ENCODE measurements at places on chromosomes 7 and 10.

DNA sequence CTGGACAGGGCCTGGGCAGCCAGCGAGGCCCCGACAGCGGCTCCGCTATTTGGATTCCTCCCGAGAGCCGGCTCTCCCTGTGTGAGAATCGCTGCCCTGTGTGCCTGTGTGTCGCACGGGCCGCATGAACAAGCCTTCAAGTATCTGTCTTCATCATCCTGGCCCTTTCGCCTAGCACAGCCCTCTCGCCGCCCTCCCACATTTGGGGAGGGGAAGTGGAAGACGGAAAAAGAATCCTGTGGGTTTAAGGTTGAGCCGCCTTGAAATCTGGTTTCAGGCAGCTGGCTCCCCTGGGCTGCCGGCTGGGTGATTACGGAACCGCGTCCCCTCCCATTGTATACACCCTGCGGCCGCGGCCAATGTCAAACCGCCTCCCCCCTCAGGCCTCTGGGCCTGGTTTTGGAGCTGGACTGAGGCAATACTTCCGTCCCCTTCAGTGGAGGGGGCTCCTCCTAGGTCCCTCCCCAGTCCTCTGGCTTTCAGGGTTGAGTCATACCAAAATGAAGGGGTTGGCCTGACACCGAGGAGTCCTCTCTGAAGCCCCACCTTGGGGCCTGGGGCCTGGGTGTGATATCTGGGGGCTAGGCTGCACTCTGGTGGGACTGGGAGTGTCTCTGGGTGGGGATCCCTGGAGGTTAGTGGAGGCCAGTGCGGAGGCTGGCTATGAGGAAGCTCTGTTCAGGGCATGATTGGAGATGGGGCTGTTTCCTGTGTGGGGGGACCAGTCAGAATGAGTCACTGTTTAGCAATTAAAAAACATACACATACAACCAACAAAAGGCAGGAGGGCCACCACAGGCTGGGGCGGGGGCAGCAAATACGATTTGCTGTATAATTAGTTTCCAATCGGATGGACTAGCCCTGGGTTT is 1.7 kb downstream of the TRIM8 start:
- peak; percentile 74 for DNase-seq

- no peak for DNase-seq
These were observed 22.5 kb upstream of the ECHDC3 start for GRCh38 chr10:11719496-11720259.

GRCh38 chr7:98629001-98629431 is 11.9 kb downstream of the NPTX2 start:
- DNase-seq: no peak

- no peak for DNase-seq
These were observed 39.0 kb downstream of the BZW2 start for GRCh38 chr7:16684935-16685334.

DNA sequence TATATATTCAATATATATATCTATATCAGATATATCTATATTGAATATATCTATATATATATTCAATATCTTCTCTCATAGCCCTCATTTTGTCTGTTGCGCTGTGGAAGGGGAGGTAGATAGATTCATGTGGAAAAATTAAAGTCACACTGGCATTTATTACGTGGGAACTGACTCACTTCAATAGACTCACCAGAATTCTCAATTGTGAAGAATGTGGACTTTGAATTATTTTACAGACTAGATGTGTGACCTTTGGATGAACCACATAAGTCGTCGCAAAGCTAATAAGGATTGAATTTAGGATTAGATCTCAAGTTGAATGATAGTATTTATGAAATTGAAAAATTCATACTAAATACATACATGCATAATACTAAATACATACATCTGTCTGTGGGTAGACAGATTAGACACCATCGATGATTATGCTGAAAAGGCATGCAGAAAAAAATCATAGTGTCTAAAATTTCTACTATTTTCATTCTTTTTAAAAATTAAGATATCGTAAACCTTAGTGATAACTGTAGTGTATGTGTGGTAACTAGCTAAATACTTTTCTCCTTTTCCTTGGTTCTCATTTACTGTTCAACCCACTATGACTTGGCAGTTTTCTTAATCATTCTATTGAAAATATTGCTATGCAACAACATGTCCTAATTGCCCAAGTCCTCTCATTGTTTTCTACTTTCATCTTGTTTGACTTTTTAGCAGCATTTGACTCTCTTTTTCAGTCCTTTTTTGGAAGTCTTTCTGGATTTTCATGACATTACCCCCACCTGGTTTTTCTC is 61.8 kb upstream of the A1CF start:
- DNase-seq: no peak

- no peak for DNase-seq
These were observed 143.7 kb downstream of the ELMO1 start for GRCh38 chr7:37304921-37305320.

DNA sequence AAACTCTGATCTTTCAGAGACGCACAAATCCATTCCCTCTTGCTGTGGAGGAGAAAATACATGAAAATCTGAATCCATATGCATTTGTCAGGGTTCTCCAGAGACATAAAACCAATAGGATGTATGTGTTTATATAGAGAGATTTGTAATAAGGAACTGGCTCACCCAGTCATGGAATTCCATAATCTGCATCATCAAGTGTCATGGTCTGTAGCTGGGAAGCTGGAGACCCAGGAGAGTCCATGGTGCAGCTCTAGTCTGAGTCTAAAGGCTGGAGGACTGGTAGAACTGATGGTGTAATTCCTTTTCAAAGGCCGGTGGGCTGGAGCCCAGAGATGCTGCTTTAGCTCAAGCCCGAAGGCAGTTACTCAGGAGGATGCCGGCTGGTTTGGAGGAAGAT is 134.0 kb downstream of the TCF7L2 start:
- DNase-seq: no peak

DNA sequence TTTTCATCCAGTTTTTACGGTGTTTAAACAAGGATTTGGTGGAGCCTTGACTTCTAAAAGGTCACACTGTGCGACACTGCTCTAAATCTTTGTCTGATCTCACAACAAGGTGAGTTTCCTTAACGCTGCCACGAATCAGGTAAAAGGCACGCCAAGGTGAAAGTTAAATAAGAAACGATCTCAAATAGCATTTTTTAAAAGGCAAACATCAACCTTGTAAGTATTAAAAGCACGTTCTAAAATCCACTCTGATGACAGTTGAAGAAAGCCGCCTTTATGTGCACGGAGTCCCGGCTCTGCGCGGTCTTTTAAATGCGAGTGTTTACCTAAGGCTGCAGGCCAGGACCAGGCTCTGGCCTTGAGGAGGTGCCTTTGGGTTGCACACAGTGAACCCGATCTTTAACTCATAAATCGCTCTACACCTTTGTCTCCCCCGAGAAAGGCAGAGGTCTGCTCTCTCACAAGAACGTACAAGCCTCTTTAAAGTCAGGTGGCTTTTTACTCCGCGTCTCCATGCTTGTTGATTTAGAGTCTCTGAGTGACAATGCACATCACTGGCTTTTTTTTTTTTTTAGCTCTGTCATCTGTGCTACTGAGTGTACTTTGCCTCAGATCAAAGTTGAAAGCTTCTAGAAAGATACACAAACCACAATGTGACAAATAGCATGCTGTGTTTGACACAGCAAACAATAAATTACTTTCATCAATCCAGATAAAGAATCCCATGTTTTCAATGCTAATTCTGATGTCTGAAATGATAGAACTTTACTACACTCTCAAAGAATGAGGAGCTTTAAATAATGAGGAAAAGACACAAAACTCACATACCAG is 25.9 kb upstream of the RNF32 start:
- DNase-seq: no peak

GRCh38 chr7:66880053-66880452 is 41.0 kb upstream of the TMEM248 start:
- DNase-seq: no peak

- no peak for DNase-seq
These were observed 143.3 kb downstream of the TES start for GRCh38 chr7:116353647-116354046.

- no peak for DNase-seq
These were observed 35.5 kb downstream of the SORCS1 start for GRCh38 chr10:107129000-107129399.

GRCh38 chr10:33635967-33636515 is 301.6 kb upstream of the NRP1 start:
- no peak for DNase-seq

GRCh38 chr10:110241841-110242240 is 34.4 kb downstream of the MXI1 start:
- DNase-seq: no peak

DNA sequence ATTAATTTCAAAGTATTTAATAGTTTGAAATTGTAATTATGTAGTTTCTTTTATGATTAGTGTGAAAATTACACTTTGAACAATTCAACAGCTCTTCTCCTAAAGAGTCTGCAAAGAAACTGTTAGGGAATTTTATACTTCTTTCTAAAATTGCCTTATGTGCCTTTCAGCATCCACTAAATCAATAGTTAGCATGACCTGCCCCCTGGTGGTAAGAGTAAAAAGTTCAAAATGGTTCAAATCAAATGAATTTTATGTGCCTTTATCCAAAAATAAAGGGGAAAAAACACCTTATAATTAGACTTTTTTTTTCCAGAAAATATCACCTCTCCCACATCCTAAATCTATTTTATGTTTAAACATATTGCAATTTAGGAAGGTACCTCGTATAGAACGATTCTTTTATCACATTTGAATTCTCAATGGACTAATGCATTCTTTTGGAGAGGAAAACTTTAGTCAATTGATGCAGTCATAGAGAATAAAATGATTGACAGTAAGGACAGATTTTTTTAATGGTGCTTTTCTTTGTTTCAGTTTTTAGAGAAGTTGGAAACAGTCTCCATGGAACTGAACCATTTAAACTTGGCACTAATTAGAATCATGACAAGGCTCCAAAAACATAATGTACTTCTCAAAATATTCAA is 163.7 kb downstream of the SEMA3D start:
- peak; percentile 3 for DNase-seq

DNA sequence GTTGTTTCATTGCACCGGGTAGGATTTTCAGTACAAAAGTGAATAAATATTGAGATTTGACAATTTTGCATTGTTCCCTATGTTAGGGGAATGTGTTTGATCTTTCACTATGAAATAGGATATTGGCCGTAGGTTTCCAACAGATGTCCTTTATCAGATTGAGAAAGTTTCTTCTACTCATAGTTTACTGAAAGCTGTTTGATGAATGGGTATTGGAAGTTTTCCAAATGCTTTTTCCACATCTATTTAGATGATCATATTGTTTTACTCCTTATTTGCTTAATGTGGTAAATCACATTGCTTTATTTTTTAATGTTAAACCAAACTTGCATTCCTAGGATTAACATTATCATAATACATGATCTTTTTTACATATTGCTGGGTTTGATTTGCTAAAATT is 177.9 kb upstream of the C7orf33 start:
- no peak for DNase-seq

GRCh38 chr7:102153599-102153946 is 133.1 kb upstream of the SH2B2 start:
- no peak for DNase-seq

DNA sequence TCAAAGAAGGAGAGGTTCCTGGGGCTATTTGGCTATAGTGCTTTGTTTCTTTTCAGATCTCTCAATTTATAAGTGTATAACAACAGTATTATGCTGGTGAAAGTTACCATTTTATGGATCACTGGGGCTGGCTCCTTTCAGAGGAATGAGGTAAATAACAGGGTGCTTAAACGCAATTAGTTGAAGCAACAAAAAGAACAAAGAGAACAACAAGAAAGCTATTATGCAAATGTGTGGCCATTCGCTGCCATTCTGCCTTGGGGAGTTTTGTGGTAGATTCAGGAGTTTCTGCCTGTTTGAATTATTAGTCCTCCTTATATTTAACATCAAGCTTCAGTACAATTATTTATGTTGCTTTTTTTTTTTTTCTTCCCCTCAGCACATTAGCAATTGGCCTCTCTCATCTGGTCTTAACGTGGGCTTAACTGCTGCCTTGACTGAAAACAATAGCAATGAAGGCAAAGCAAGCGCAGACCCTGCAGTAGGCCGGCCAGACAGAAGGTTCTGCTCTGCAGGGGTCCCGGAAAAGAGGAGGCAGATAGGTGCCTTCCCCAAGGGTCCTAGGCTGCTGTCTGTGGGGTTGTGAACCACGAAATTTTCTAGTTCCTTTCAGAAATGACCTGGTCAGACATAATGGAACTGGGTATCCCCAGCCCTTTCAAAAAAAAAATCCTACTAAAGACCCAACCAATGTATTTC is 339.9 kb upstream of the PODXL start:
- DNase-seq: no peak

DNA sequence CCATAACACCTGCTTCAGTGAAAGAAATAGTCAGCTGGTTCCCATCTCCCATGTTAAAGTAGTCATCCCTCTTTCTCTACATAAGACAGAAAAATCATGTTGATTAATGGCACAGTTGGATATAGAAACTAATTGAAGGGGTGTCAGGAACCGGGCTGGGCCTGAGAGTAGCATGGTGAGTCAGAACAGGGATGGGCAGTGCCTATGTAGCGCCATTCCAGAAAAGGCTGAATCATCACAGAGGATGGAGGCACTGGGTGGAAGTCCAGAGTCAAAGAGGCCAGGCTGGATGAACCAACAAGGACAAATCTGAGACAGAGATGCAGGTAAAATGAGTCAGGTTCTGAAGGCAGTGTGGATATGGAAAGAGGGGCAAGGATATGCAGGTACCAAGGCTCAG is 201.2 kb downstream of the LHFPL3 start:
- no peak for DNase-seq

- DNase-seq: no peak
These were observed 47.7 kb upstream of the LYZL1 start for GRCh38 chr10:29240986-29241660.

DNA sequence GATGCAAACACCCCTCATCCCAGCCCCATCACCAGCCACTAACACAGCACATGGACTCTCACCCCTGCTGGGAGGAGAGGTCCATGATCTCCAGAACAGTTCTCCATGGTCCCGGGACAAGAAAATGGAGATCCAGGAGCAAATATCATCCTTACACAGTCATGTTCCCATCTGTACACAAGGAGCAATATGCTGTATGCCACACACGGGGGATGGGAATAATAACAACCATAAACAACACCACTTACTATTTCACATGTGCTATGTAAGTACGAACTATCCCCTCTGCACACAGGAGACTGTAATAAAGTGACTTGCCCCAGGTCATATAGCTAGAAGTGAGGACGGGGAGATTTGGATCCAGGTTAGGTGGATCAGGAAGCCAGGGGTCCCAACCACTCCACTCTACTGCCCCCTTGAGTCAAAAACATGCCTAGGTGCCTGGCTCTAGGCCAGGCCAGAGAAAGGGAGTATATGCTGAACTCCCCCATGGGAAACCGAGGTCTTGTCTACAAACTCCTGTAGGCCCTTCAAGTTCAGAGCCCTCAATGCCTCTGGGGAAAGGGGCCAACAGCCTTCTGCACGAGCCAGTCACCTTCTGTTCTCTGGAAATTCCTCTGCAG is 34.1 kb downstream of the LRRC20 start:
- peak; percentile 56 for DNase-seq

- no peak for DNase-seq
These were observed 199.9 kb upstream of the FAM3C start for GRCh38 chr7:121595758-121596696.

- DNase-seq: no peak
These were observed 5.2 kb upstream of the PRDX3 start for GRCh38 chr10:119183664-119184412.

Data from GM10248 (cell line).